ENCODE measurements at places on chromosomes 1 and 21. TPM values are rescaled to one million over a fixed set of nuclear protein-coding genes. Genes with fewer than 3 reads are reported as not detected.

- ATAC-seq = no peak
Measured at GRCh38 chr21:46155514-46156377, at the start of gene FTCD. FTCD (minus strand) TSS chr21:46155579; CDS start chr21:46155523, 56 bp downstream.

- ATAC-seq = no peak
Measured at GRCh38 chr1:80542231-80542630, 1258.5 kb upstream of the ADGRL2 start.

DNA sequence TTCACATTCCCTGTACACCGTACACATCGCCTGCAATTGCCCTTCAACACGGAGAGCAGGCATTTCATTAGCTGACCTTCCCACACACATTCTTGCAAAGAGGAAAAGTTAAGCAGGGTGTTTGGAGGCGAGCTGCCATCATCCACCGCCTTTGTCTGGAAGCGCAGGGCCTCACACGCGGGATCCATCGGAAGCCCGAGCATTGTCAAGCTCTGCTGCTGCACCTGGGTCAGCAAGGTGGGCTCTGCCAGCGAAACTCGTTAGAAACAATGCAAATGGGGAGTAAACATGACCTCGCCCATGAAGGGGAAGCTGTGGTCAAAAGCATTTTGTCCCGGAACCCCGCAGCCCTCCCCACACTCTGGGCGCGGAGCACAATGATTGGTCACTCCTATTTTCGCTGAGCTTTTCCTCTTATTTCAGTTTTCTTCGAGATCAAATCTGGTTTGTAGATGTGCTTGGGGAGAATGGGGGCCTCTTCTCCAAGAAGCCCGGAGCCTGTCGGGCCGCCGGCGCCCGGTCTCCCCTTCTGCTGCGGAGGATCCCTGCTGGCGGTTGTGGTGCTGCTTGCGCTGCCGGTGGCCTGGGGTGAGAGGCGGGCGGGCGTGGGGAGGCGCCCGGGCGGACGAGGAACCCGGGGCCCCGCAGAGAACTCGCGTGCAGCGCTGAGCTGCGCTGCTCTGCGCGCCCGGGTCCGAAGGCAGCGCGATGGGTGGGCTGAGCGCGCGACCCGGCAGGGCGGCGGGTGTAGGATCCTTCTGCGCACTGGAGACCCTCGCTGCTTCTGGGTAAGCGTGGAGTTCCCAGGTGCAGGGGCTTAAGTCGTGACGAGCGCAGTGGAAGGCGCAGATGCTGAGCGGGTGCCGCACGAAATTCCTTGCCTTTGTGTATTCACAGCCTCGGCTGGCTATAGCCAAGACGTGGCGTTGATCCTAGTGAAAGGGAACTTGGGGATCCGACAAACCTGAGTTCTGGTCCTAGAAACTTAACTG, at the start of gene CR1:
Gene CR1, plus strand, starts transcription at position 357 of the 992 bp plus-strand sequence. Its CDS starts 111 bp downstream, at position 468.
- ATAC-seq = peak; percentile 25

- ATAC-seq = peak; percentile 50
Measured at GRCh38 chr1:9651565-9652378, at the start of gene PIK3CD. PIK3CD (plus strand) TSS chr1:9651731; CDS start chr1:9710456, 58,725 bp downstream.

CCDC181 gene
- 1.3 TPM for total RNA-seq

DNA sequence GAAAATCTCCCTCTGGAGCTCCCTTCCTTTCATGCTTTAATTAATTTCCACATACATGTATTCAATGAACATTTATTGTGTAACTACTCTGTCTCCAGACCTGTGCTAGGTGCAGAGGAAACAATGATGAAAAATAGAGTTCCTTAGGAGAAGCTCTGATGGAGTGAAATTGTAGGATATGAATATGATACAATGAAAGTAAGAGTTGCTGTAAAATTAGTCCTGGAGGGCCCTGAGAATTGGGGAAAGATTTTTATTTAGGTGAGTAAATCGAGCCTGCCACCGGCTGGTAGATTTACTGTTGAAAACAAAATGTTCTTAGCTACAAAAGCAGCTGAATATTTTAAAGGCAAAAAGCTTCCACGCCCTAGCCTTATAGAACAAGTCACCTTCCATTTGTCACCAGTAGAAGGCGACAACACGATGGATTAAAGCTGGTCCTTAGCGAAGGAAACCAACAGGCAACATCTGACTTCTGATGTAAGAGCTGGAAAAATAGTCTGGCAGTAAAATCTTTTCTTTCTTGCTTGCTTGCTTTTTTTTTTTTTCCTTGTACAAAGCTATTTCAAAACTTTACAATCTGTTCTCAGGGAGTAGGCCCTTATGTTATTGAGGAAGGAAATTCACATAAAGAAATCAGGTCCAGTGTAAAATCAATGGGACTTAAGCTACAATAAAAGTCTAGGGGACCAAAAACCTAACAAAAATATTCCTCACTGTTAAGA, 82.0 kb upstream of the ROR1 start:
- ATAC-seq = peak; percentile 91

DNA sequence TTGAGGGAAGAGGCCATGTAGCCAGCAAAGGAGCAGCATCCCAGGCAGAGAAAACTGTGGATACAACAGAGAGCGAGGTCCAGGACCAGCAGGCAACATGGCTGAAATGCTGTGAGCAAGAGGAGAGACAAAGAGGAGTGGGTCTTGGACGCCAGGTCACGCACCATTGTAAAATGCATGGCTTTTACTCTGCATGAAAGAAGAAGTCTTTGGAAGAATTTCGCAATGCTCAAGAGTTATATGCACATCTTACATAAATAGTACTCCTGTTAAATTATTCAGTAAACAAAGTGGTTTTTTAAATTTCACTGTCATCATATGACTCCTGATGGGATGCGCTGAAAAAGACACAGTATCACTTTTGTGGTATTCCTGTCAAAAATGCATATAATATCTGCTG, 3.5 kb downstream of the CD244 start:
- no peak for ATAC-seq

PLCH2 gene
- 0.04 TPM for total RNA-seq

GRCh38 chr1:231147896-231148295, 14.0 kb upstream of the TRIM67 start:
- no peak for ATAC-seq

RGS18 gene
- total RNA-seq = 0.47 TPM

Data from gastroesophageal sphincter (tissue), 4 donors.